ENCODE measurements at places on chromosomes 16 and 17.

DNA sequence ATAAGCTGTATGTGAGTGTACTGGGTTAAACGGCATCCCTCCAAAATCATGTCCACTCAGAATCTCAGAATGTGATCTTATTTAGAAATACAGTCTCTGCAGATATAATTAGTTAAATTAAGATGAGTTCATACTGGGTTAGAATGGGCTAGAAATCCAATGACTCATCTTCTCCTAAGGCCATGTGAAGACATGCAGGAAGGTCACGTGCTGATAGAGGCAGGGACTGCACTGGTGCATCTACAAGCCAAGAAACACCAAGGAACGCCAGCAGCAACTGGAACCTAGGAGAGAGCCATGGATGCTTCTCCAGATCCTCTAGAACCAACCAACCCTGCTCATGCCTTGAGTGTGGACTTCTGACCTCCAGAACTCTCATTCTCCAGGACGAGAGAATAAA lies 241.0 kb downstream of the XYLT1 start:
- no peak for DNase-seq

DNA sequence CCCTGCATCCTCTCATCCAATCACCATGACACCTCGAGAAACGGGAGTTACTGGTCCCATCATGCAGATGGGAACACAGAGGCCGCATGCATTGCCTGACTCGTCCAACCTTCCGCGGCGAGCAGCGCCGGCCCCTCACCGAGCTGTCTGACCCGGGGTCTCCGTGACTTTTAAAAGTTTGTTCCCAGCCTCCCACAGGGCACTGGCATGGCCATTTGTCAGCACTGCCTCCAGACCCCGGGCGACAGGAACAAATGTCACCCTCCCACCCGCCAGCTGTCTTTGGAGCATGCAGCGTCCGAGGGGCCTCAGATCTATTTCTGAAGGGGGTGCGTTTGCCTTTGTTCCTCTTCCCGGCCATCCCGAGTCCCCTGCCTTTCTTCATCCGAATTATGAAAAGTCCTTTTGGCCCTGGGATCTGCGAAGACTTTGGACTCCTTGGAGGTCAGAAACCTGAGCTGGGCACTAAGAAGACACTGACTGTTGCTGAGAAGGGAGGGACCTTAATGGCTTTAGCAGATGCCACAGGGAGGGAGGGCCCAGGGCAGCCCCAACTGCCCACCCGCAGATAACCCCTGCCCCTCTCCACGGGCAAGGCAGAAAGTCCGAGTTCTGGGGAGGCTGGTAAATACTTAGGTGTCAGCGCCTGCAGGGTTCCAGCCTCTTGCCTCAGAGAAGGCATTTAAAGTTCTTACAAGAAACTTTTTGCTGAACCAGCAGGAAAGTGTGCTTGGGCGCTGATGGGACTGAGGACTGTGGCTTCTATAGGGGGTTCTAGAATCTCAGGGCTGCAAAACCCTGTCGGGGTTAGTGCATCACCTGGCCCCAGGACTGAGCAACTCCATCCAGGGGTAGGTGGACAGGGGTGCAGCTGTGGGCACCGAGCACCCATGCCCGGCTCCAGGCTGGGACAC lies 348.1 kb downstream of the FOXL1 start:
- DNase-seq: no peak

GRCh38 chr17:44968225-44969143 lies at the start of gene C1QL1:
Gene C1QL1 (minus strand): TSS chr17:44968303. CDS start chr17:44968048, 255 bp downstream.
- DNase-seq: peak; percentile 90

DNA sequence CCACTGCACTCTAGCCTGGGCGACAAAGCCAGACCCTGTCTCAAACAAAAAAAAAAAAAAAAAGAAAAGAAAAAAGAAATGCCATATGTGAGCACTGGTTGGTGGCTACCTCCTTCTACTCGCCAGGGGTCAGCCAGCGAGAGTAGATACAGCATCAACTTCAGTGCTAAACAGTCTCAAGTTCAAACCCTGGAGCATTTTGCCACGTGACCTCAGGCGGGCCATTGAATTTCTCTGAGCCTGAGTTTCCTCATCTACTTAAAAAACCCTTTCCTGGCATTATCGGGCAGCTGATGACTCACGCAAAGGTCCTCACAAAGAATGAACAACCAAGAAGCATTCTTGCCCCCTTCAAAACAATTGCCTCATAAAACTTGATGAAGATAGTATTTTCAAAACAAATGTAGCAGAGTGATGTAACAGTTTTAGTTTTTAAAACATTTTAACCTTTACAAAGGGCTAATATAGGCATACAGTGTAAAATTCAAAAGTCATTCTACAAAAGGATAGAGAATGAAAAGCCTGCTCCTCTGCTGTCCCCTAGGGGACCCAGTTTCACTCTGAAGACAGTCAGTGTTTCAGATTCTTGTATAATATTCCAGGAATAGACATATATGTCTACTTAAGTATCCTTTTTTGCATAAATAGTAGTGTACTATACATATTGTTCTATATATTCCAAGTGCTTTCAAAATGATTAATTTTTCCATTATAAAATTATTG lies 28.4 kb downstream of the DNAH2 start:
- DNase-seq: no peak

GRCh38 chr17:58517378-58517927 lies 3.0 kb upstream of the MTMR4 start:
- no peak for DNase-seq

DNA sequence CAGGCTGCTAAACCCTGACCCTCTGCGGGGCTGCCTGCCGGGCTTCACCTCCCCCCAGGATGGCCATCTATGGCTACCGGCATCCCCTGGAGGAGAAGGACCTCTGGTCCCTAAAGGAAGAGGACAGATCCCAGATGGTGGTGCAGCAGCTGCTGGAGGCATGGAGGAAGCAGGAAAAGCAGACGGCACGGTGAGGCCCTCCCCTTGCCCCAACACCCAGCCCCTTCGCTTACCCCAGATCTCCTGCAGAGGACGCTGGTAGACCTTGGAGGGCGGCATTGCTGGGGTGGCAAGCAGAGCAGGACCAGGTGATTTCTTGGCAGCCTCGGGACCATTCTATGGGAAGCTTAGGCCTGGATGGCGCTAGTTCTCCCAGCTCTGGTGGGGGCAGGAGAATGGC lies 24.5 kb downstream of the ABCC3 start:
- DNase-seq: no peak

DNA sequence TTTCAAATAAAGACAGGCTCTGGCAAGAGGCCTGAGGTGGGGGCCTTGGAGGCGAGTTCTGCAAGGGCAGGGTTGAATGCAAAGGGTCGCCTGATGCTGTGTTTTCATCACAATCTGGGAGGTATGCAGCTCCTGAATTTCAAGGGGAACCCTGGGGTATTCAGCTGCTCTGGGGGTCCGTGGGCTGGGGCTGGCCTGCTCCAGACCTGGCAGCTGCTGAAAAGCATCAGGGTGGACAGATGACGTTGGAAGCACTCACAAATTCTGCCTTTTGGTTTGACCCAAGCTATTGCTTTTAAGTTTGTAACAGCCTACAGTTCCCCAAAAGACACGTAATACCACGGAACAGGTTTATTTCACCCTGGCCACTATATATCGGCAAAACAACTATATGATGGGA lies 1.3 kb downstream of the DNAH17 start:
- no peak for DNase-seq

DNA sequence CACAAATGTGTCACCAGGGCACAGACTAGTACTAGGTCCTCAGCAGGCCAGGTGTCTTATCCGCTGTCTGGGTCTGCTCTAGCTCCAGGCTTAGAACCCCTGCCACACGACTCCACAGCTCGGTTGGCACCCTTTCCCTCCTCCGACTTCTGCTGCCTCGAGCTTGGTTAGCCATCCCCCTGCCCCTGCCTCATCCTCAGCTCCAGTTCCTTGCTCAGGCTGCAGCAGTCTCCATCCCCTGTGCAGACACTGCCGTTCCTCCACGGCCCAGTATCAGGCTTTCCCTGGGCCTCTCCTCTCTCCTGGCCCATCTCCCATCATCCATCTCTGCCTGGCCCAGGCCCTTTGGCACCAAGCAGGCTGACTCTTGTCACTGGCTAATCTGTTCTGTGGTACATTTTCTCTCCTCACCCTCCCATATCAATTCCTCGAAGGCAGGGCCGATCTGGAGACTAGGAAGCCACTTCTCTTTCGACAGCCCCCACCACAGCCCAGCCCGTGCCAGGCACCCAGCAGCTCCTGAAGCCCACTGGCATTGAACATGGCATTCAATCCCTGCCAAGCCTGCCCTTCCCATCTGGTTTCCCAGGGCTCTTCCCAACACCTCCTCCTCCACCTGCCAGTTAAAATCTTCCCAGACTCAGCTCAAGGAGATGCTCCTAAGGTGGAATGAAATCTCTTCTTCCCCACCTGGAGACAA lies 1.4 kb upstream of the GRN start:
- no peak for DNase-seq

- DNase-seq: peak; percentile 3
These were observed 2.2 kb downstream of the GALNS start for GRCh38 chr16:88854306-88855111.

- DNase-seq: no peak
These were observed 46.2 kb downstream of the ZFPM1 start for GRCh38 chr16:88499292-88499691.

GRCh38 chr16:89303617-89304016 lies 86.1 kb downstream of the ZNF778 start:
- no peak for DNase-seq

DNA sequence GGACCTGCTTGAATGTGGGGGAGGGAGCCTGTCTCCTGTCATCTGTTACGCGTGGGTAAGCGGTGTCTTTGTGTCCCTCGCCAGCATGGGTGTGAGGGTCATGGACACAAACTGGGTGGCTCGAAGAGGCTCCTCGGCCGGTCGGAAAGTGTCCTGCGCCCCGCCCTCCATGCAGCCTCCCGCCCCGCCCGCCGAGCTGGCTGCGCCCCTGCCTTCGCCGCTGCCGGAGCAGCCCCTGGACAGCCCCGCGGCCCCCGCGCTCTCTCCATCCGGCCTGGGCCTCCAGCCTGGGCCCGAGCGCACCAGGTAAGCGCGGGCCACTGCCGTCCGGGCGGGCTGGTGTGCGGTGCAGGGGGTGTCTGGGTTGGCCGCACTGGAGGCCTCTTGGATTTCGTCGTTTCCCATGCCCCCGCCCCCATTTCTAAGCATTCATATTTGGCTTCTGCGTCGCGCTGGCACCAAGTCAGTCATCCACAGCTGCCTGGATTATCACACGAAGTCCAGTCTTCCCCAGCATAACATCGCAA lies 43.8 kb downstream of the ELAC2 start:
- DNase-seq: no peak

DNA sequence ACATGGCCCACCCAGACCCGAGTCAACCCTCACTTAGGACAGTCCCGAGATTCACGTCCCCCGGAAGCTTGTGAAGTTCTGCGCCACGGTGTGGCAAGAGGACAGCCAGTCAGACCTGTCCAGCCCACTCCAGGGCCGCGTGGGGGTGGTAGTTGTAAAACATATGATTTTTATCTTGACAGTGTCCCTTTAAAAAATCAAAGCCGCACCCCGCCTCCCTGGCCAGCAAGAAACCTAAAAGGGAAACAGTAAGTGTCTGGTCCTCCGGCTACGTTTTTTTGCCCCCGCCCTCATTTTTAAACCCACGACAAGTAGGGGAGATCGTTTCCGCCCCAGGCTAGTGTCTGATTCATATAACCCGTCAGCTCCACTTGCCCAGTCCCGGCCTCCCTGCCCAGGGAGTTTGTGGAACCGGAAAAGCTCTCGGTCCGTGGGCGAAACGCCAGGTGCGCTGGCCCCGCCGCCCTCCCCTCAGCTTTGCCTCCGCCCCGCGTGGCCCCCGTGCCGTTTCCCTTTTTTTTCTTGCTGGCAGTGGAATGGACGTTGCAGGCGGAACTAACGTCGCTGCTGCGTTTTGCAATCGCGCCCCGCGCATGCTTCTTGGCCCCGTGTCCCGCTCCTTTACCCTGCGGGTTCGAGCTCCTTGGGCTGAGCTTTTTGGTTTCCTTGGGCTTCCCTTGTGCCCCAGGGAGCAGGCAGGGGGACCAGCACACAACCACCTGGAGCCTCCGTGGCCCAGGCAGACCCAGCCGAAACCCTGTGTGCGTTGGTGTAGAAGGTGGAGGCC lies 13.3 kb upstream of the NUDT16L1 start:
- DNase-seq: no peak

GRCh38 chr17:64055183-64056142 lies 35.0 kb upstream of the ICAM2 start:
- DNase-seq: no peak

DNA sequence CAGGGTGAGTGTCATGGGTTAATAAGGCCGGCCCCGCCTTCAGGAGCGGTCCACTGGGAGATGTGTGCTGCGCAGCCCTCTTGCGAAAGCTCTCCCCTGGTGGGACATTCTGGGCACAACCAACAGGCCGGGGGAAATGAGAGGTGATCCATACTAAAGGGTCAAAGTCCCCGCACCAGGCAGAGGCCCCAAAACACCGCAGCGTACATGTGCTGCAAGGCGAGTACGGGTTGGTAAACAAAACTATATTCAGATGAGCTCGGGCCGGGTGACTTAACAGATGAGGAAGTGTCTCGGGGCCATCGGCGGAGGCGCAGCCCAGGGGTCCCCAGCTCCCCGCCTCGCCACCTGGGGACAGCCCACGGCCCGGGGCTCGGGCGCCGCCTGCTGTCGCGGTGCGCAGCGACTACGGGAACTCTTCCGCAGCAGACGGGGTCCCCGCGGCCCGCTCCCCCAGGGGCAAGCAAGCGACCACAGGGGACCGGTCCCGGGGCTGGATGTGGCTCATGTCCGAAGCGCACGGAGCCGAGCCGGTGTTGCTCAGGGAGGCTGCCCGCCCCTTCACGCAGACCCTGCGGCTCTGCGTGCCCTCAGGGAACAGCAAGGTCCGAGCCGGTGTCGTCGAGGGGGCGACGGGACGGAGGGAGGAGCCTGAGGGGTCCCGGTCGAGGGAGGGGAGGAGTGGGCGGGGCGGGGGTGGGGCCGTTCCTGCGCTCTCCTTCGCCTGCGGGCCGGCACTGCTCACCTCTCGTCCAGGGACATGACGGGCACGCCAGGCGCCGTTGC lies at the start of gene RAB37:
Gene RAB37 (plus strand): TSS at position 744 of the 786 bp plus-strand sequence. CDS start 17 bp downstream, at position 761.
- no peak for DNase-seq

DNA sequence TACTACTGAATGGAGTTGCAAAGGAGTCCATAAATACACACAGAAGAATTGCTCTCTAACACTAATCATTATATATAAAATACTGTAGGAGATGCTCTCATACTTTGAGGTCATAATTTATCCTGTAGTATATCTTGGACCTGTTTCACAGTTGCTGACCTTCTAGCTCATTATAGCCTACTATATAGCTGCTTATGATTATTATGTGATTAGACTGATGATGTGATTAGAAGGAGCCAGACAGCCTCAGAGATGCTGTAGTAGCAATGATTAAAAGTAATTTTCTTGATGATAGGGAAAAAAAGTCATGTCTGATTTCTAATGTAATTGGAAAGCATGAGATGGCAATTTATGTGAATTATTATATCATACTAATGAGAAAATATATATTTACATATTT lies 455.7 kb downstream of the CNTNAP4 start:
- no peak for DNase-seq

All from activated CD4-positive, alpha-beta T cell treated with anti-CD3 and anti-CD28 coated beads, Interleukin-2, amount 50 U/mL, for 16 hours (primary cell).